ENCODE measurements at places on chromosomes 11 and 22. TPM values are rescaled to one million over a fixed set of nuclear protein-coding genes. Genes with fewer than 3 reads are reported as not detected.

DNA sequence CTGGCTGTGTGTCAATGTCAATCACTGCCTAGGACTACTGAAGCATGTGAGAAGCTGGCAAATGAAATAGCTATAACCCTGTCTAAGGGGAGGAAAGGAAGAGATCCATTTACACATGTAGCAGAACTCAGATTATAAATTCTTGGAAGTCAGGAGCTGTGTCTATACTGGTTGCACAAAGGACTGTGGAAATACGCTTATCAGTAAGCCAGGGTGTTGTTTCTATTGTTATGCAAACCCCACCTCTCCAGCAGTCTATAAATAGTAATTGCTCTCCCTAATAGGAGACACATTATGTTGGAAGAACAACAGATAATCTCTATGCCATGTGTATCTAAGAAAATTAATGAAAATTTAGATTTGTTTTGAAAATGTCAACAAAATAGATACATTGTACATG lies 693.4 kb upstream of the CCDC90B start:
- DNase-seq: no peak

GRCh38 chr11:69382131-69383128 lies 88.5 kb downstream of the MYEOV start:
- no peak for DNase-seq

DNA sequence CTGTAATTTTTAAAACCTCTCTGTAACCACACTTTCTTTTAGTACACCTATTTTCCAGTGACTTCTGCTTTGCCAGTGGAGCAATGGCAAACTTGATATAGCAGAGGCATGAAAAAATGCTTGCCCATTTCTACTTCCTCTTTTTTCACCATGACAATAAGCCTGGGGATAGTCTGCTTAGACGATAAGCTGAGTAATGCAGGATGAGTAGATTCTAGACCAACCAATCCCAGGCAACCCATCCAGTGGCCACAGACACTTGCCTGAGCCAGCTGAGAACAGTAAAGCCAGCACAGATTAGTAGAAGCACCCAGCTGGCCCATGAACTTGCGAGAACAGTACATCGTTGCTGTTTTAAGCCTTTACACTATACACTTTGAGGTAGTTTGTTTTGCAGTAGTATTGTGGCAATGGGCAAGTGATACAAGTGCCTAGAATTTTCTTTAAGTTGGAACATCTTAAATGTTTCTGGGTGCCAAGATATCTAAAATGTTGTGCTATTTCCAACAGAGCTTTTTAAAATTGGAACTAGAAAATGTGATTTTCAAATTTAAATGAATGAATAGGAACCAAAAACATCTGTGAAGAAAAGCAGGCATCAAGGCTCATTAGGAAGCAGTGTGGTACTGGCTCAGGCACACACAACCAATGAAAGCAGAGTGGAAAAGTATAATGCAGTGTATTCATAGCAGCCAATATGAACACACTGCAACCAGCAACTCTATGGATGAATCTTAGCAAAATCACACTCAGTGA lies 37.7 kb downstream of the DDI1 start:
- no peak for DNase-seq

GRCh38 chr22:45760682-45761081 lies 89.0 kb downstream of the ATXN10 start:
- DNase-seq: no peak

DNA sequence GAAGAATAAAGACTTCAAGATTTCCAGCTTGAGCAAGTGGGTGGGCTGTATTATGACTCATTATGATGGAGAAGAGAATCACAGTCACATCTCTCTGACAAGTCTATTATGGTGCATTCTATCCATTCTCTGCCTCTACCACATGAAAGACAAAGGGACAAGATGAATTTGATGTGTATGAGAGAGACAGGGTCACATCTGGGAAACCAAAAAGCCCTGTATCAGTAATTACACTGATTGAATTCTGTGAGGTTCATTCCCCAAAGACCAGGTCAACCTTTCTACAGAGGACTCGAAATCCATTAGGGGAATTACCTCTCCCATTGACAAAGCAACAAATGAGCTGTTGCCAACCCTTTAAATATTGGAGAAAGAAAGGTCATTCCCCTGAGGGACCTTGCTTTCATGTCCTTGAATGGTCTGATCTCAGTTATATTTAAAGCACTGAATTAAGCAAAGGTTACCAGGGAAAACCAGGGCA lies 109.6 kb downstream of the USP35 start:
- no peak for DNase-seq

GRCh38 chr11:6196396-6196795 lies 2.6 kb upstream of the OR52W1 start:
- DNase-seq: no peak

DNA sequence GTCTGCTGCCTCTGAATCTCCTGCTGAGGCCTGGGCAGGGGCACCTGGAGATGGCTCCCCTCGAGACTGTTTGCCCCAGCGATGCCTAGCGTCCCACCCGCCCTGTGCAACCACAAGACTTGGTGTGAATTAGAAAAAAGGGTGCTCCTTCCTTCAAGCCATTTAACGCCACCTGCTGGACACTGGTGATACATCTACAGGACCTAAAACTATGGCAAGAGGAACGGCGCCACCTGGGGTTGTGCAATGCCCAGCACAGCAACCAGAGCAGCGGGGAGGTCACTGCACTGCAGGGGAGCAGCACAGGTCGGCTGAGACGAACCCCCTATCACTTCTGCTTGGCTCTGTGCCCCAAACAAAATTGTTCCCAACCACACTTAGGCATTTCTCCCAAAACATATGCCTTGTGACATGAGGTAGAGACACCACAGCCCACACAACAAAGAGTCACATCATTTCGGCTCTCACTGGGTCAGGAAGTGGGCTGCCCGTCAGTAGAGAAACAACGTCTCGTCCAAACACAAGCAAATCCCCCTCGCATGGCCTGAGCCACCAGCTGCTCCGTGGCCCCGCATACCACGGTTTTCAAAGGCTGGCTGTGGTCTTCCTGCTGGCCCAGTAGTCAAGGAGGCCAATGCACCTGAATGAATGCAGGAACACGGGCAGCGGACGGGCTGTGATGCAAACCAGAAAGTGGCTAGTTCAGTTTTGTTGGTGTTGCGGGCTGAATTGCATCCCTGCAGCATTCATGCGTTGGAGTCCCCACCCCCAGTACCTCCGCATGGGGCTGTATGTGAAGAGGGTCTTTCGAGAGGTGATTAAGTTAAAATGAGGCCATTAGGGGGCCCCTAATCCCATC lies 171.9 kb downstream of the SHANK2 start:
- no peak for DNase-seq

Gene RHOG
- 107 TPM for total RNA-seq

Gene MIAT
- 2.7 TPM for total RNA-seq

Gene CALCA
- total RNA-seq: not detected
